ENCODE measurements at places on chromosomes 6 and 20.

- no peak for DNase-seq
Observed at GRCh38 chr20:61759286-61760065, 306.2 kb downstream of the TAF4 start.

GRCh38 chr20:21141825-21142224 lies 15.9 kb downstream of the KIZ start:
- DNase-seq = no peak

GRCh38 chr20:23686046-23686750 lies 2.6 kb downstream of the CST4 start:
- no peak for DNase-seq

DNA sequence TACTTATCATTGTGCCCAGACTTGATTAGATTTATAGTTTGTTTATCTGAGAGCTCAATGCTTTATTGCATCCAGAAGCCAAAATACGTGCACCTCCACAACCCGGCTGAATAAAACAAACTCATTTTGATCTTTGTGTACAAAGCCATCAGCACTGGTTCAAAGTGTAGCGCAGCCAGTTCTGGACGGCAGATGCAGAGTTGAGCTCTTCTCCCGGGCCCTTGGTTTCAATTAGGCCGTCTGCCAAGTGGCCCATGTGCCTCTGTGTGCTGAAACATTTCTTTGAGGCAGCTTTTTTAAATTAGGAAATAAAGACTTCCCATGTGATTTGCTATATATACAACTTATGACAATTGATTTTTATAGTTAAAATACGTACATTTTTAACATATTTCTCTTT lies 96.2 kb upstream of the RSPO3 start:
- no peak for DNase-seq

DNA sequence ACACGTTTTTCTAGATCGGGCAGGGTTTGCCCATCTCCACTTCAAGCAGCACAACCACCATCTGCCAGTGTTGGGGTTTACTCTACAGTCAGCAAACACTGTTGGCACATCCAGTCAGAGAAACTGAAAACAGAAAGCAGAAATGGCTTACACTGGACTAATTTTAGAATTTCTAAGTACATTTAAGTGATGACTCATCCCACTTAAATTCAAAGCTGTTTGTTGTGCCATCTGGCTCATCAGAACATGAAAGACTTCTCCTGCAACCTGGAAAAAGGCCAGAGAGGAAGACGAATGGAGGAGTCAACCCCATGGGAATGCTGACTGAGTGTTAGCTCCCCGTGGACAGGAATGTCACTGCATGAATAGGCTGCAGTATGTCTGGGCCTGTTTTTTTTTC lies 21.8 kb downstream of the FAM209B start:
- DNase-seq = peak; percentile 13

- DNase-seq = no peak
Observed at GRCh38 chr6:40936818-40937251, 102.2 kb downstream of the UNC5CL start.

DNA sequence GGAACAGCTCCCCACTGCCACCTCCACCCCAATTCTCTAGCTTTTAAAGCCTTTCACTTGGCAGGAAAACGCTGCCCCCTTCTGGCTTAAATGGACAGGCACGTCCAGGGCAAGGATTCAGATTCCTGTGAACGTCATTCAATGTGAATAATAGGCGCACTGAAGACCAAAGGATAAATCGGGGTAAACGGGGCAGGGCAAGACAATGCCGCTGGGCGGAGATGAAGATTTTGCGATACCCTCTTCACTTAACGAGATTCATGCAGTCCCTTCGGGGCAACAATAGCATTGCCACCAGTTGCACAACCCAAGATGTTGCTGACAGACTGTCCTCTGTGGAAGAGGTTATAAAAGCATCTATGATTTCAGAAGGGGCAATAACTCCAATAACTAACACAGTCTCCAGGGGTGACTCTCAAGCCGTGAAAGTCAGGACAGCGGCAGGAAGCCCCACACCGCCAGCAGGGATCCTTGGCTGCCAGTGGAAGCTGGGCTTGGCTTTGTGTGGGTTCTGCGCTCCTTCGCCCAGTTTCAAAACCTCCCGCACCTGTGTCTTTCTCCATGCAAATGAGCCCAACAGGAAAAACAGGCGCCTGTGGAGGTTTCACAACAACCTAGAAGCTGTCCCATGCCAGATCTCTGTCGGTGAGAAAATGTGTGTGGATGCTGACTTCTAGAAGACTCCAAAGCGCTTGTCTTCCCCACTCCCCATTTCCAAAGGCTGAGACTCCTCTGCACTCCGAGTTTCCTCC lies 291.8 kb downstream of the BMP7 start:
- DNase-seq = no peak

DNA sequence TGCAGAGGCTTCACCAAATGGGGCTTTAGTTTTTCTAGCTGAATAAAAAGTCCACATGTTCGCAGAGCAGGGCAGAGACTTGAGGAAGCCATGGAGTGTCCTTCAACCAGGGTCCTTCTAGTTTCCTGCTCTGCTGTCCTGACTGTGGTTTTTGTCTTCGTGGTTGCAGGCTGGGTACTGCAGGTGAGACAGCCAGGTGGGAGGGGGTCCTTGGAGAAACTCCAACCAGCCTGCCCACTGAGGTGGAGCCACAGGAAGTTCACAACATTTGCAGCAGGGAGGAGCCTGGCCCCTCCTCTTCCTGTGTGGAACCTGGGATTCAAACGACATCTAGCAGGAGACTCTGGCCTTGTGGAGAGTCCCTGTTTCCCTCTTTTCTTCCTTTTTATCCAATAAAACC lies 68.8 kb upstream of the MYLIP start:
- DNase-seq = no peak

DNA sequence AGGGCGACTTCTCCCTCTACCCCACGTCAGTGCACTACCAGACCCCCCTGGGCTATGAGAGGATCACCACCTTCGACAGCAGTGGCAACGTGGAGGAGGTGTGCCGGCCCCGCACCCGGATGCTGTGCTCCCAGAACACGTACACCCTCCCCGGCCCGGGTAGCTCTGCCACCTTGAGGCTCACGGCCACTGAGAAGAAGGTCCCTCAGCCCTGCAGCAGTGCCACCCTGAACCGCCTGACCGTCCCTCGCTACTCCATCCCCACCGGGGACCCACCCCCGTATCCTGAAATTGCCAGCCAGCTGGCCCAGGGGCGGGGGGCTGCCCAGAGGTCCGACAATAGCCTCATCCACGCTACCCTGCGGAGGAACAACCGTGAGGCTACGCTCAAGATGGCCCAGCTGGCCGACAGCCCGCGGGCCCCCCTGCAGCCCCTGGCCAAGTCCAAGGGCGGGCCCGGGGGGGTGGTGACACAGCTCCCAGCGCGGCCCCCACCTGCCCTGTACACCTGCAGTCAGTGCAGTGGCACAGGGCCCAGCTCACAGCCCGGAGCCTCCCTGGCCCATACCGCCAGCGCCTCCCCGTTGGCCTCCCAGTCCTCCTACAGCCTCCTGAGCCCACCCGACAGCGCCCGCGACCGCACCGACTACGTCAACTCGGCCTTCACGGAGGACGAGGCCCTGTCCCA lies 57.5 kb upstream of the TMEM181 start:
- no peak for DNase-seq

GRCh38 chr6:144336900-144337299 lies 51.8 kb downstream of the UTRN start:
- DNase-seq = no peak

- DNase-seq = no peak
Observed at GRCh38 chr20:61702246-61702645, 363.4 kb downstream of the TAF4 start.

- DNase-seq = no peak
Observed at GRCh38 chr6:126926926-126927325, 191.5 kb upstream of the RSPO3 start.

GRCh38 chr6:24888715-24889370 lies 46.9 kb downstream of the RIPOR2 start:
- no peak for DNase-seq

DNA sequence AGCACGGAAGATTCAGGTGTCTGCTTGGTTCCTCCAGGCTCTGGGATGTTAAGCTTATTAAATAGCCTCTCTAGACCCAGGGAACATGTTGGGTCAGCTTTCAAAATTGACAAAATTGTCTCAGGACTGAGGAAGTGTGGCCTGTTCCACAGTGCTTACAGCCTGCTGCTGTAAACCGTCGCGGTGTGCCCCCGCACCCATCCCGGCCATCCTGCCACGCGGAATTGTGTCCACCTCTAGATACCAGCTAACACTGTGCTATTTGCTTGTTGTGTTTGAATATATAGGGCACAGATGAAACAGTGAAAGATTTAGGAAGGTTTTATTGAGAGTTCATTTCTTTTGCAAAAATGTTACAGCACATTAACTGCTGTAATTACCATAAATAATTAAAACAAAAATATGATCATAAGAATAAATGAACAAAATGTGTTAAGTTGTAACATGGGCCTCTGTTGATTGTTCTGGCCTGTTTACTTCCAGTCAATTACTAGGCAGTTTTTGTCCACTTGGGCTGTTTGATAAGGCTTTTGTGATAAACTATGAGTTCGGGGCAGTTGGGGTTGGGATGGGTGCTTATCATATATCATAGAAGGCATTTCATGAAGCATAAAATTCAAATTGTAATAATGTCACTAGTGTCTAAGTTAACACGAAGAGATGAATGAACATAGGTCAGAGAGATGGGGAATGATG lies 77.4 kb downstream of the ARID1B start:
- DNase-seq = no peak

GRCh38 chr20:12467758-12468157 lies 541.0 kb upstream of the SPTLC3 start:
- DNase-seq = no peak
